Activated T-helper 17 cell treated with anti-CD3 and anti-CD28 coated beads, Interleukin-2, amount 50 U/mL, for 72 hours (primary cell): ENCODE measurements at places on chromosomes 4 and X. TPM values are rescaled to one million over a fixed set of nuclear protein-coding genes. Genes with fewer than 3 reads are reported as not detected.

The UGT8 gene
- total RNA-seq: 0.82 TPM

GRCh38 chr4:145326491-145326890 is 146.1 kb upstream of the OTUD4 start:
- no peak for ATAC-seq

DNA sequence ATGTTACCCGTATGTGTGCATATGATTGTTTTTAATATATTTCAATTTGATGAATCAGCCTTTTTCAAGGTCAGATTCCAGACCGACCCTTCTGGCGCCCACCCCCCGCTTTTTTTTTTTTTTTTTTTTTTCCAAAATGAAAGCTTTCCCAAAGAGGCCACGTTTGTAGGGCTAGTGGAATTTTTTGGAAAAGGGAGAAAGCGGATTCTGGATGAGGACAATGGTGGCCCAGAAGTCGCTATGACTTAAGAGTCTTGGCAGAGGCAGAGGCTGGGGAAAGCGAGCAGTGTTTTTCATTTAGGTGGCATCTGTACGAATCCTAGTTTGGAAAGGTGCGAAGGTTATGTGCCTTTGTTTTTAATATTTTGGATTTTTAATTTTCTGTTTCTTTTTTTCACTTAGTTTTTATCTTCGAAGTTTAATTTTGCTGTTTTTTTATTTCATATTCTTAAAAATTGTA is 14.6 kb downstream of the NDUFB11 start:
- no peak for ATAC-seq

DNA sequence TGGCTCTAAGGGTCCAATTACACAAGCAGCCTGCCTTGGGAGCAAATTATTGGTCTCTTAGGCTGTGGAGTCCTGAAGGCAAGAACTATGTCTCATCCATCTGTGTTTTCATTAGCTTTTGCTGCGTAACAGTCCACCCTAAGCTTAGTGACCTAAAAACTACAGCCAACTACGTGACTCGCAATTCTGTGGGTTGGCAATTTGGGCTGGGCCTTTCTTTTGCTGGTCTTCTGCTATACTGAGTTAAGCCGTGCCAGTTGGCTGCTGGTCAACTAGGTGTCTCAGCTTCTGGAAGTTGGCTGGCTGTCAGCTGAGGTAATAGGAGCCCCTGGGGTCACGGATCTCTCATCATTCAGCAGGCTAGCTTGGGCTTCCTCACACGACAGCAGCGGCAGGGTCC is 205.6 kb upstream of the S100G start:
- no peak for ATAC-seq

The MND1 gene
- total RNA-seq: 13.1 TPM

The MAGEA9B gene
- not detected for total RNA-seq

DNA sequence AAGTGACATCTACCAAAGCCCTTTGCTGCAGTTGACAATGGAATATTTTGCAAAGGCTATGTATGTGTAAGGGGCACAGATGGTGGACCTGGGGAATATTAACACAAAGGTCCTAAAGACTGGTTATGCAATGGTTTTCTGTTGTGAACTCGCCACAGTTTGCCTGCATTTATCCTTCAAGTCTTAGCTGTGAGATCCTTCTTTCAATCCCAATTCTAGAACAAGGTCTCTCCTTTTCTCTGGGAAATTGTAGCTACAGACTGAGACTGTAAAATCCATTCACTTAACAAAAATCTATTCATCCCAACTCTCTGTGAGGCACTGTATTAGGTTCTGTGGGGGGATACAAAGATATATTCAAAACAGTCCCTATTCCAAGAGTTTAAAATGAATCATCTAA is 250.4 kb downstream of the GPM6A start:
- ATAC-seq: no peak

DNA sequence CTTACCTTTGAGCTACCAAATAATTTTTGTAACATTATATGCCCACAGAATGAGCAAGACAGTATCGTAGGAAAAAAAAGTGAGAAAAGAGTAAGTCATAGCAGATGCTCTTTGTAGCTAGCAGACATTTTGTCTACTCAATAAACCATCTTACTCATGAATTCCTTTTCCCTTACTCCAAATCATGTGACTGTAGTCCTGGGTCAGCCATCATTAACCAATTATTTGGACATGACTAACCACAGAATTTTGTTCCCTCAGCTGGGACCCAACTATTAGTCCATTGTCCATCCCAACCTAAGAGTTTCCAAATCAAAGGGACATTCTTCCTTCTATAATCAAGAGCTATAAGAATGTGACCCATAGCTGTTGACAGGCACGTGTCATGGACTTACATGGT is 11.4 kb downstream of the UBE2D3 start:
- peak; percentile 45 for ATAC-seq

The ABCG2 gene
- total RNA-seq: 0.63 TPM
